Colonic mucosa (tissue), 4 donors: ENCODE measurements at places on chromosomes 6 and 20. TPM values are rescaled to one million over a fixed set of nuclear protein-coding genes. Genes with fewer than 3 reads are reported as not detected.

- H3K36me3 ChIP-seq = no peaks in the 10 kb centered on the region
- H3K4me3 ChIP-seq = no peak overlapping the region
- H3K27ac ChIP-seq = no peak overlapping the region
- H3K27me3 ChIP-seq = no peaks in the 10 kb centered on the region
Measured at GRCh38 chr6:157068691-157069324, 254.5 kb downstream of the TMEM242 start.

DNA sequence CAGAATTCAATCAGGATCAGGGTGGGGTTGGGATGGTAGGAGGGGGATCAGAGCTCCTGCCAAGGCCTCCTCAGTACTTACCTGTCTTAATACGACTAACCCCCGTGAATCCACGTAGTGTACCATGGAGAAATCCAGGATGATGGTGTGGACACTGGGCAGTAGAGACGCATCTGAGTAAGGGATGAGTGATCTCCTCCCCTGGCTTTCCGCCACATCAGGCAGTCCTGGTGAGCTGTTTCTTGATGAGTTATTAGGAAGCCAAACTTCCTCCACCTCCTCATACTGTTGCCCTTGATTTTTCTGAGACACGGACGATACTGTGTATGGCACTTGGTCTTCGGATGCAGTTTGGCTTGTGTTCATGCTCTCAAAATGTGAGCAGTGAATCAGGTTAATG, 34.2 kb upstream of the SRPK1 start:
- H3K4me1 ChIP-seq = no peaks in the 10 kb centered on the region
- H3K27ac ChIP-seq = no peak overlapping the region
- no peaks in the 10 kb centered on the region for H3K36me3 ChIP-seq
- DNase-seq = no peak
- no peak overlapping the region for H3K4me3 ChIP-seq

The WFDC5 gene
- total RNA-seq = not detected

DNA sequence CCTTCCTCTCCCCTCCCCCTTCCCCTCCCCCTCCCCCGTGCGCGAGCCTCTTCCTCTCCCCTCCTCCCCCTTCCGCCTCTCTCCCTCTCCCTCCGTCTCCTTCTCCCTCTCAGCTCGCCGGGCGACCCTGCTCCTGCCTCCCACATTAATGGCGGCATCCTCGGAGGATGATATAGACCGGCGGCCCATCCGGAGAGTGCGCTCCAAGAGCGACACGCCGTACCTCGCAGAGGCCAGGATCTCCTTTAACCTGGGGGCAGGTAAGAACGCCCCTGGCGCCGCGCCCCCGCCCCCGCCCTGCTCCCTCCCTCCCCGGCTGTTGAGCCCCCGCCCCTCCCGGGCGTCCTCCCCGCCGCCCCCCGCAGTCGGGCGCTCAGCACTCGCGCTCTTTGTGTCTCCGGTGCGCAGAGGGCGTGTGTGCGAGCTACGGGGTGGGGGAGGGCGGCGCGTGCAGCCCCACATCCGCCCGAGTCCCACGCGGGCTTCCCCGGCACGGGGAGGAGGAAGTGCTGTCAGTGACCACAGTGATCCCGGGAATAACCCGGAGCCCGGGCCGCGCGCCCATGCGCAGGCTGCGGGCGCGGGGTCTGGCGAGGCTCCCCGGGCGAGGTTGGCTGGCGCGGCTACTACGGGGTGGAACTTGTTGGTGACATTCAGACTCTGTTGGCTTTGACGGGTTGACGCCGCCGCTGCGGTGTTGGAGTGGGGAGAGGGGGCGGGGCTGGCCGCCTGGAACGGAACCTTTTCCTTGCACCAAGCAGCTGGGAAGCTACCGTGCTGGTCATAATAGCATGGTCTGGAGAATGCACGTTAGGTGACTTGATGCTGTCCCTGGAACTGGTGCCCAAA, 33.2 kb downstream of the PHACTR1 start:
- no peak overlapping the region for H3K27ac ChIP-seq
- H3K36me3 ChIP-seq = no peaks in the 10 kb centered on the region
- H3K4me3 ChIP-seq = no peak overlapping the region
- no peak for DNase-seq
- H3K4me1 ChIP-seq = no peaks in the 10 kb centered on the region

The CEP85L gene
- 3.2 TPM for total RNA-seq

The HLA-DRB5 gene
- 4.8 TPM for total RNA-seq

GRCh38 chr6:29941916-29942274, 437 bp upstream of the HLA-A start:
- peak overlapping the region; percentile 20 for H3K4me3 ChIP-seq
- peak overlapping the region; percentile 61 for H3K27ac ChIP-seq
- no peaks in the 10 kb centered on the region for H3K4me1 ChIP-seq
- no peaks in the 10 kb centered on the region for H3K27me3 ChIP-seq
- no peaks in the 10 kb centered on the region for H3K36me3 ChIP-seq

DNA sequence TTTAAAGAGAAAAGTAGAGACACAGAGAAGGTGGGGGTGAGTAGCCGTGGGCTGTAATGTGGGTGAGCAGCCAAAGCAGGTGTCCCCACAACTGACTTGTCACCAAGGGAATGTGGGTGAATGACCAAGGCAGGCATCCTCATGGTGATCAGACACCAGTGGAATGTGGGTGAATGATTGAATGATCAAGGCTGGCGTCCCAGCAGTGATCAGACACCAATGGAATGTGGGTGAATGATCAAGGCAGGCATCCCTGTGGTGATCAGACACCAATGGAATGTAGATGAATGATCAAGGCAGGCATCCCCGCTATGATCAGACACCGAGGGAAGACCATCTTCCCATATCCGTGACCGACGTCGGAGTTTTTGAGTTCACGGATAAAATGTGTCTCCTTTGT, 49.8 kb upstream of the OR14J1 start:
- H3K27ac ChIP-seq = no peak overlapping the region
- no peaks in the 10 kb centered on the region for H3K36me3 ChIP-seq
- H3K4me3 ChIP-seq = no peak overlapping the region
- H3K4me1 ChIP-seq = no peaks in the 10 kb centered on the region

The ARFGEF3 gene
- total RNA-seq = 23.8 TPM

The THBS2 gene
- 1.9 TPM for total RNA-seq

The HLA-F gene
- total RNA-seq = 201 TPM

DNA sequence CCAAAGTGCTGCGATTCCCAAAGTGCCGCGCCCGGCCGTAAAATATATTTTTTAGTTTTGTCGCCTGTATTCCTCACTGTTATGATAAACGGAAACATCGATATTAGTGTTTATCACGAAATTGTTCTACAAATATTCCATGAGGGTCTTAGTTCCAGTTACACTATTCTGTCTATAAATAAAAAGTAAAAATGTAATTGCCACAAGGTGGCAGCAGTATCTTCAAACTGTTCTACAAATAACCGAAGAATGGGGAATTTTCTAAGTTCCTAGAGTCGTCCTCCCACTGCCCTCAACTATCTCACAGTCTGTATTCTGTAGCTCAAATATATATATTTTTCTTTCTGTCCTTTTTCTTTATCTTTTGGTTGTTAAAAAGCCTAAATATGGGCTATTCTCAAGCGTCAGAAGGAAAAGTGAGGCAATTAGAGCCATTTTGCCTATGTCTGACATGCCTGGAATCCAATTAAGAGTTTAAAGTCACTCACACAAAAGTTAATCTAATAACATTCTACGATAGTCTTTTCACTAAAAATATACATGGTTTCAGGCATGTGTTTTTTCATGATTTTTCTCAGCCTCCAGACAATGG, 14.2 kb upstream of the FAM162B start:
- H3K4me3 ChIP-seq = no peak overlapping the region
- H3K36me3 ChIP-seq = no peaks in the 10 kb centered on the region
- no peaks in the 10 kb centered on the region for H3K27me3 ChIP-seq
- DNase-seq = no peak
- H3K4me1 ChIP-seq = no peaks in the 10 kb centered on the region
- H3K27ac ChIP-seq = no peak overlapping the region
